ENCODE measurements at places on chromosomes 12 and 14. TPM values are rescaled to one million over a fixed set of nuclear protein-coding genes. Genes with fewer than 3 reads are reported as not detected.

GRCh38 chr14:103140316-103141109 is 17.3 kb downstream of the TNFAIP2 start:
- H3K27me3 ChIP-seq = peaks cover 33% of the 10 kb centered on the region
- no peaks in the 10 kb centered on the region for H3K36me3 ChIP-seq
- H3K27ac ChIP-seq = no peak overlapping the region
- H3K4me3 ChIP-seq = no peak overlapping the region

GRCh38 chr14:75454963-75455546 is 27.2 kb downstream of the JDP2 start:
- DNase-seq = no peak
- no peaks in the 10 kb centered on the region for H3K36me3 ChIP-seq
- no peaks in the 10 kb centered on the region for H3K4me1 ChIP-seq
- H3K4me3 ChIP-seq = no peak overlapping the region

- H3K4me1 ChIP-seq = no peaks in the 10 kb centered on the region
- H3K27ac ChIP-seq = no peak overlapping the region
- H3K36me3 ChIP-seq = no peaks in the 10 kb centered on the region
Measured at GRCh38 chr12:78376257-78376656, 488.3 kb upstream of the SYT1 start.

GRCh38 chr14:99872786-99873440 is 79.7 kb downstream of the EML1 start:
- H3K27me3 ChIP-seq = peaks cover 30% of the 10 kb centered on the region
- no peak overlapping the region for H3K27ac ChIP-seq
- H3K4me1 ChIP-seq = no peaks in the 10 kb centered on the region
- no peaks in the 10 kb centered on the region for H3K36me3 ChIP-seq
- H3K4me3 ChIP-seq = no peak overlapping the region

The PDZRN4 gene
- total RNA-seq = not detected

DNA sequence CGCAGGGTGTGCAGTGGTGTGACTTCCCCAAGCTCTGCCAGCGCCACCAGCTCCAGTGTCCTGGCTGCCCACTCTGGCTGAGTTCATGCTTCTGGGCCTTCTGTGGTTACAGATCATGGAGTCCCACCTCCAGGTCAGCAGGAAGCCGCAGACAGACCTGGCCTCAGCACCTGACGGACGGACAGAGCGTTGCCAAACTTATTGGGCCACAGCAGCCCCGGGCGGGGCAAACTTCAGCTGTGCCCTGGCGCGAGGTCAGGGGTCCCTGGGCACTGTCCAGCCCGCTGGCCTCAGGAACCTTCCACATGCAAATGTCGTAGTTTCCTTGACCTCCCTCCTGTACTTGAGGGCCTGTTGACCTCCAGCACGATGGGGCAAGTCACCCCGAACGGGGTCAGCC is 11.2 kb downstream of the GPR132 start:
- DNase-seq = no peak
- H3K4me1 ChIP-seq = peaks cover 9% of the 10 kb centered on the region
- peaks cover 48% of the 10 kb centered on the region for H3K36me3 ChIP-seq
- H3K27ac ChIP-seq = no peak overlapping the region
- H3K27me3 ChIP-seq = no peaks in the 10 kb centered on the region
- H3K4me3 ChIP-seq = no peak overlapping the region

DNA sequence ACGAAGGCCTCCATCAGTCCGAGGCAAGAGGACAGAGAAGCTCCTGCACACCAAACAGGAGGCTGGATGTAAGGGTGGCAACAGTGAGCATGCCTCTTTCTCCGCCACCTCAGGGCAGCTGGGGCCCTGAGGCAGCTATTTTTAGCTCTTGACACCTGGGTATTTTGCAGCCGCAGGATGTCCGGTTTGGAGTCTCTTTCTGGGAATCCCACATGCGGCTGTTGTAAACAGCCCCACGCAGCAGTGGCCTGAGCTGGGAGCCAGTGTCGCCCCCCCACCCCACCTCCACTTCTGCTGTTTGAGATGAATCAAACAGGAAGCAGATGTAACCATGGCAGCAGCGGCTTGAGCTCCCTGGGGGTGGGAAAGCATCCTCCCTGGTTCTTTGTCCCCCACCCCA is 11.7 kb downstream of the HDAC7 start:
- H3K4me3 ChIP-seq = peak overlapping the region; percentile 73
- peak overlapping the region; percentile 99 for H3K27ac ChIP-seq
- peak; percentile 95 for DNase-seq

DNA sequence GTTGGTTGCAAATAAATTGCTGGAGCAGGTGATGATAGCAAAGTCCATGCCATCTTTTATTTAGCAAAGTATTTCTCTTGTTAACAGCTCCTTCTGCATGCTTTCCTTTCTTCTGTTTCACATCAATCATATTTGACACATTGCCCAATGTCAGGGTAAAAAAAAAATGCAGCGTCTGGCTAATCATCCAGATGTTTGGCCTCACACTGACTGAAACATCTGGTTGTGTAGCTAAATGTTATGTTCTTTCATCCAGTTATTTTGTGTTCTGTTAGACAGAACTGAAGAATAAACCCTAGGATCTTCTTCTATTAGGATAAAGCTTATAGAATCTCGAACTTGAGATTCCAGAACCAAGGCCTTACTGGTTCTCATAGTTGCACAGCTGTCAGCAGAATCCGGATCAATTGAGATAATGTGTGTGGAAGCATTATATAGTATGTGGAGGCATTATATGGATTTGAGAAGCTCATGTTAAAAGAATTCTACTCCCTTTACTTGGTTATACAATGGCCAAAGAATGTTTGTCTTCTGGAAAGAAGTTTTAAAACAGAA is 859.2 kb downstream of the DIO2 start:
- no peaks in the 10 kb centered on the region for H3K27me3 ChIP-seq
- DNase-seq = no peak
- H3K4me3 ChIP-seq = no peak overlapping the region
- H3K36me3 ChIP-seq = no peaks in the 10 kb centered on the region
- no peak overlapping the region for H3K27ac ChIP-seq
- no peaks in the 10 kb centered on the region for H3K4me1 ChIP-seq

DNA sequence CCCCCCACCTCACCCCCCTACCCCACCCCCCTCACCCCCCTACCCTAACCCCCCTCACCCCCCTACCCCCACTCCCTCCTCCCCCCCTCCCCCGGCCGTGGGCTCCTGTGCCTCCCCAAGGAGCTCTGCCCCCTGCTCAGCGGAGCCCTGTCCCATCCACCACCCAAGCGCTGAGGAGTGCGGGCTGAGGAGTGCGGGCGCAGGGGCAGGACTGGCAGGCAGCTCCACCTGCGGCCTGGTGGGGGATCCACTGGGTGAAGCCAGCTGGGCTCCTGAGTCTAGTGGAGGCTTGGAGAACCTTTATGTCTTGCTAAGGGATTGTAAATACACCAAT is 2.3 kb upstream of the JPH4 start:
- peaks cover 18% of the 10 kb centered on the region for H3K4me1 ChIP-seq

DNA sequence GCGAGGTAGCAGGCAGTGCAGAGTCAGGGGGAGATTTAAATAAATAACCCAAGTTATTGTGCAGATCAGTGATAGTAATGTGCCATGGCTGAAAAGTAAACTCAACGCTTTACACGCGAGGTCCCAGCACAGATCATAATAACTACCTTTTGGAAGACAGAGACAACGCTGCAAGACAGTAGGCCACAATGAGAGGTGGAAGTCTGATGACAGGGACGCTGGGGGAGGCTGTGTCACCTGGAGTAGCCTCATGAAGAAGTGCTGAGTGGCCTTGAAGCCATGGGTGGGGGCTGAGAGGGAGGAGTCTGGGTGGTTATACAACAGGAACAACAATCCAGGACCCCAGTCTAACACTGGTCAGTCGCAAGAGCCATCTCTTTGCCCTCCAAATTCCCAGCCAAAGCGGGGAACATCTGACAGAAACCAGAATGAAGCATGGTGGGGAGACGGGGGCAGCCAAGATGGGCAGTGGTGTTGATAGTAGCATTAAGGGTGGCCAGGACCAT is 28.2 kb downstream of the ANO2 start:
- DNase-seq = no peak
- H3K27me3 ChIP-seq = peaks cover 6% of the 10 kb centered on the region
- no peaks in the 10 kb centered on the region for H3K4me1 ChIP-seq
- H3K36me3 ChIP-seq = no peaks in the 10 kb centered on the region
- no peak overlapping the region for H3K4me3 ChIP-seq
- H3K27ac ChIP-seq = no peak overlapping the region

GRCh38 chr14:52553671-52554575 is 1.3 kb downstream of the GPR137C start:
- peak; percentile 86 for DNase-seq
- H3K4me1 ChIP-seq = peaks cover 20% of the 10 kb centered on the region
- peak overlapping the region; percentile 92 for H3K4me3 ChIP-seq
- peak overlapping the region; percentile 47 for H3K27ac ChIP-seq
- peaks cover 1% of the 10 kb centered on the region for H3K36me3 ChIP-seq
- no peaks in the 10 kb centered on the region for H3K27me3 ChIP-seq

The KCNH3 gene
- 1.2 TPM for total RNA-seq

GRCh38 chr12:114692186-114693058 is 8.4 kb upstream of the TBX3 start:
- H3K4me1 ChIP-seq = no peaks in the 10 kb centered on the region
- H3K4me3 ChIP-seq = no peak overlapping the region
- DNase-seq = no peak
- peaks cover 87% of the 10 kb centered on the region for H3K27me3 ChIP-seq
- H3K27ac ChIP-seq = no peak overlapping the region

- H3K4me1 ChIP-seq = peaks cover 34% of the 10 kb centered on the region
- H3K27ac ChIP-seq = peak overlapping the region; percentile 88
- H3K36me3 ChIP-seq = no peaks in the 10 kb centered on the region
- peak overlapping the region; percentile 63 for H3K4me3 ChIP-seq
- DNase-seq = peak; percentile 58
- no peaks in the 10 kb centered on the region for H3K27me3 ChIP-seq
Measured at GRCh38 chr12:6323340-6323994, 13.0 kb downstream of the PLEKHG6 start.

The TEDC1 gene
- total RNA-seq = 40.2 TPM

DNA sequence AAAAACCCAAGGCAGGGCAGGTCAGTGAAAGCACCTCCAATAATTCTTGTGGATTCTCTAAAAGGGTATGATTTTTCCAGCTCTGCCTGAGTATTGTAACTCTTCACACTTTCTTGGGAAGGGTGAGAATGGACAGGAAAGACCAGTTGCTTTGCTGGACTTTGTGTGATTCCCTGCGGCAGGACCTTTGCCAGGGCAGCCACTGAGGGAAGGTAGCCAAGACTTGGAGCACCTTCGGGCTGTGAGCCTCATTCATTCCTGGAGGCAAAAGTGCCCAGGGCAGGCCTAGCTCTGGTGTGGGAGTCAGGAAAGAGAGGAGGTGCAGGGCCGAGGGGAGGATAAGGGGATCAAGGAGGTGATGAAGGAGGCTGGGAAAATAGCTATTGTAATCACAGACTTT is 80.2 kb downstream of the VCPKMT start:
- H3K4me1 ChIP-seq = peaks cover 58% of the 10 kb centered on the region
- no peak overlapping the region for H3K27ac ChIP-seq
- H3K4me3 ChIP-seq = no peak overlapping the region
- H3K36me3 ChIP-seq = peaks cover 56% of the 10 kb centered on the region
- no peaks in the 10 kb centered on the region for H3K27me3 ChIP-seq

- H3K36me3 ChIP-seq = no peaks in the 10 kb centered on the region
- no peaks in the 10 kb centered on the region for H3K27me3 ChIP-seq
- H3K4me3 ChIP-seq = no peak overlapping the region
Measured at GRCh38 chr12:128307791-128308190, 40.8 kb downstream of the TMEM132C start.

The COX8C gene
- not detected for total RNA-seq

The ZFYVE26 gene
- 12.6 TPM for total RNA-seq

The SNRNP35 gene
- total RNA-seq = 28.6 TPM

GRCh38 chr12:132560614-132561426 is 49.6 kb downstream of the LRCOL1 start:
- H3K27ac ChIP-seq = no peak overlapping the region
- peak; percentile 80 for DNase-seq
- H3K27me3 ChIP-seq = peaks cover 4% of the 10 kb centered on the region
- peaks cover 15% of the 10 kb centered on the region for H3K4me1 ChIP-seq
- H3K4me3 ChIP-seq = peak overlapping the region; percentile 70

DNA sequence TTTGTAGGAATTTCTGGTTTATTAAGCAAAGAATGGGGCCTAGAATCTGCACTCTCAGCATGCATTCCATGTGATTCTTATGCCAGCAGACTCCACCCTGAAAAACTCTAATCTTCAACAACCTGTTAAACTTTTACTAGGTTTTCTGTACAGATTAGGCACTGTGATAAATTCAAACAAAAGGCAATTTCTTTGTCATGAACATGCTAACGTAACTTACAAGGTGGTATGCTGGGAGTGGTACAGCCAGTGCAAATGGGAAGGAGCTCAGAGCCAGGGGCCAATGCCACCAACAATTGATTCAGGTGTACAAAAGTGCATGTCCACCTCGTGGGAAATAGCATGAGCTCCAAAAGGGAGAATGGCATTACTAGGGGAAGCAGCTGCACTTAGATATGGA is 83.0 kb downstream of the PPFIBP1 start:
- no peak overlapping the region for H3K27ac ChIP-seq
- H3K4me1 ChIP-seq = no peaks in the 10 kb centered on the region
- no peaks in the 10 kb centered on the region for H3K36me3 ChIP-seq
- H3K27me3 ChIP-seq = no peaks in the 10 kb centered on the region
- no peak for DNase-seq

The FGF6 gene
- total RNA-seq = not detected

DNA sequence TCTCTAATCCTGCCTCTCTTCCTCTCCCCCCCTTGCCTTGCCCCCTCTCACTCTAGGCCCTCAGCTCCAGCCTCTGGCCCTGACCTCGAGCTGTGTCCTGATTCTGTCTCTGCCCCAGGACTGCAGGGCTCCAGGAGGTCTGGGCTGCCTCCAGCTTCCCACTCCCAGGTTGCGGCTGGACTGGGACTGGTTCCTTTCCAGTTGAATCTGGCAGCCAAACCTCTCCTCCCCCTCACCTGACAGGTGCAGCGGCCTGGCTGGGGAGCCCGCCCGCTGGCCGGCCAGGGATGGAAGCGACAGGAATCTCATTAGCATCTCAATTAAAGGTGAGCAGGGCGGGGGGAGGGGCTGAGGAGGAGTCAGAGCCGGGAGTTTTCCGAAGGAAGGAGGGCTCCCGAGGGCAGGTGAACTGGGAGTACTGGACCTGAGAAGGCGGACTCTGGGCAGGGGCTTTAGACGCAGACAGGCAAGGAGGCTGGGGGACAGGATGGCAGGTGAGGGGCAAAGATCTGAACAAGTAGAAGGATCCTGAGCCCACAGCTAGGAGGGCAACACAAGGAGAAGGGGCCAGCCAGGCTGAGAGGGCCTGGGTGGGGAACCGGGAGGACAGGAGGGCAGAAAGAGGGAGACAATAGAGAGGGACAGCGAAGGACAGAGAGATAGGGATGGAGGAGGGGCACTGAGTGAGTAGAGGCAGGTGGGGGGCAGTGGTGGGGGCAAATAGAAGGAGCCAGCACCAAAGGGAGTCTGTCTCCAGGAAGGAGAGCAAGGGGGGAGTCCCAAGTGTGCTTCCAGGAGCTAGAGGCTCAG is at the start of gene SCNN1A:
Gene SCNN1A, minus strand, starts transcription at position 295 of the 810 bp plus-strand sequence. CDS start 780 bp downstream, outside the sequence.
- H3K27me3 ChIP-seq = no peaks in the 10 kb centered on the region
- no peak for DNase-seq
- H3K36me3 ChIP-seq = no peaks in the 10 kb centered on the region
- peaks cover 30% of the 10 kb centered on the region for H3K4me1 ChIP-seq
- H3K4me3 ChIP-seq = no peak within 1 kb of the TSS

The RASSF8 gene
- 0.29 TPM for total RNA-seq

The FAIM2 gene
- total RNA-seq = 1.7 TPM

All from activated CD4-positive, alpha-beta memory T cell treated with anti-CD3 and anti-CD28 coated beads for 36 hours (primary cell).